ENCODE measurements at places on chromosomes 2 and 18.
A peak's percentile ranks its signal among the peaks of the same experiment; 100 is the strongest.

DNA sequence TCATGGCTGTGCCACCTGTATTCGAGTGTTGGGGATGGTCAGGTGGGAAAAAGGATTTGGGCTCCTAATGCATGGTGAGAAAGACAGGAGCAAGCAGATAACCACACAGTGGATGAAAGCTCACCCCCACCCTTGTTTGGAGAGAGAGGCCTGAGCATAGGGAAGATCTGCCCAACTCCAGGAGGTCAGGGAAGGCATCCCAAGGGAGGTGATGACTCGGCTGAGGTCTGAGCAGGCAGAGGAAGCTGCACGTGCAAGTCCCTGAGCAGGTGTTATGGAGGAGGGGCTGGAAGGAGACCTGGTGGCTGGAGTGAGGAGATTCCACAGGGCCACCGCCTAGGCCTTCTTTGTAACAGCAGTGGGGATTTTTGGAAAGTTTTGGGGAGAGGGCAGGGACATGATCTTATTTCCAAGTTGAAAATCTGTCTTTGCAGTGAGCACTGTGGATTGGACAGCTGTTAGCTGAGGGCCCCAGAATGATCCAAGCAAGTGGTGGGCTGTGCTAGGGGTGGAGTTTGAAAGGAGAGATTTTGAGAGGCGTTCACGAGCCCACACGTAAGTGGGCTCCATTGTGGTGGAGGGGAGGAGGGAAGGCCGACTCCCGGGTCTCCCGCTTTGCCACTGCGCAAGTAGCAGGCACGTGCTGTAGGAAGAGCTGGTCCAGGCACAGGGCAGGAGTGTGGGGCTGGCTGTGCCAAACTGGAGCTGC is 228.5 kb downstream of the GLI2 start:
- DNase-seq = no peak

- no peak for DNase-seq
Observed at GRCh38 chr2:200821686-200822245, 10.1 kb downstream of the BZW1 start.

DNA sequence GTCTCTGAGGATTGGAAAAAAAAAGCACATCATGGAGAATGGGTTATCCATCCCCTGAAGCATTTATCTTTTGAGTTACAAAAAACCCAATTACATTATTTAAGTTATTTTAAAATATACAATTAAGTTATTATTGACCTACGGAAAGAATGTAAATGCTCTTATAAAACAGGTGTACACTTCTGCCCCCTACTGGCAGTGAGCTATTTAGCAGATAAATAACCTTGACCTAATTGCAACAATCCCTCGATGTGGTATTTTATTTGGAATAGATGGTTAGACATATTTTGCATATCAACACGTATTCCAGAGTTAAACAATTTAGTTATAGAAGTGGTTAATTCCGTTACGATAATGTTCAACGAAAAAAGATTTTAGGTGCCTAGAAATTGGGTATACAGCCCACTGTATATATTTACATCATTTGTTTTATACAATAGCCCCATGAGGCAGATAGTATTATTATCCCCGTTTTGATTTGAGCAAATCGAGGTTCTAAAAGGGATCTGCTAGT is 9.1 kb upstream of the DAW1 start:
- DNase-seq = peak; percentile 60

GRCh38 chr2:114472246-114472645 is 29.8 kb downstream of the DPP10 start:
- DNase-seq = no peak

DNA sequence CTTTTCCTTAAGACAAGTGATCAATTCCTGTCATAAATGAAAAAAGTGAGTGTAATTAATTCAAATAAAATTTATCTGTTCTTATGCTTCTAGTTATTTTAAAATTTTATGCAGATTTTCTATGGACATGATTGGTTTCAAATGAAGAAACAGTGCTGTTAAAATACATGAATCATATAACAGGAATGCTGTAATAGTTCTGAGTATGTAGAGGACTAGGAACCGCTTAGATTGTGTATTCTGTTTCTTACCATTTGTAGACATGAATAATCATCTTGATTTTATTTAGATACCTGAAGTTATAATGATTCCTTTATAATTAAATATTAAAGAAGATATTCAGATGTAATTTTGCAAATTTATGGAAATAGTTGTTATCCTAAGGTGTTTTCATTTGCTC is 3.5 kb downstream of the ACTR2 start:
- no peak for DNase-seq

DNA sequence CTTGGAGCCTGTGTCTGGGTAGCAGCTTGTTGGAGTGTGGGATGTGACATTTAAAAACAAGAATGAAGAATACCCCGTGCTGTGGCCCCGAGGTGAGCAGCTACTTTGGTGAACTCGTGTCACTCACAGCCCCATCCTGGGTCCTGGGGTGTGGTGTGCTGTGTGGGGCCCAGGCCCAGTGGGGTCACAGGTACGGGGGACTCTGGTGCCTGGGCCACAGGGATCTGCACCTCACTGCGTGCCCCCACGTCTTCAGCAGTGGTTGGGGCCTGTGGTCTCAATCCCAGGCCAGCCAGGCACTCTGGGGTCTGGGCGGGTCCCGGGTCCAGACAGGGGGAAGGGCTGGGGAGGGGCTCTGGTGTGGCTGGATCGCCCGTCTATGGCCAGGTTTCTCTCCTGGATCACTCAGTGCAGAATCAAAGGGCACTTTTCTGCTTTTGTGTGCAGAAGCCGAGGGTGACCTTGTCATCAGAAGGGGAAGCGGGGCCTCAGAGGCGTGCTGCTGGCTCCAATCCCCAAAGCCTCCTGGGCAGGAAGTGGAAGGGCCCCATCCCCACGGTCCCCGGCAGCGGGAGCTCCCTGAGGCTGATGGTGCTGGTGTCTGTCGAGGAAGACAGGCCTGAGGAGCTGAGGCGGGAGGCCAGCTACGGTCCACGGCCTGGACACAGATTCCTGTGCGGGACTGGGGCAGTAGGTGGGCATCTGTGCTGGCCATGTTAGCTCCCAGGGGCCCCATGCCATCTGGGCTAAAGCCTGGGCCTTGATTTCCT is 1.4 kb downstream of the GPR35 start:
- DNase-seq = peak; percentile 32

DNA sequence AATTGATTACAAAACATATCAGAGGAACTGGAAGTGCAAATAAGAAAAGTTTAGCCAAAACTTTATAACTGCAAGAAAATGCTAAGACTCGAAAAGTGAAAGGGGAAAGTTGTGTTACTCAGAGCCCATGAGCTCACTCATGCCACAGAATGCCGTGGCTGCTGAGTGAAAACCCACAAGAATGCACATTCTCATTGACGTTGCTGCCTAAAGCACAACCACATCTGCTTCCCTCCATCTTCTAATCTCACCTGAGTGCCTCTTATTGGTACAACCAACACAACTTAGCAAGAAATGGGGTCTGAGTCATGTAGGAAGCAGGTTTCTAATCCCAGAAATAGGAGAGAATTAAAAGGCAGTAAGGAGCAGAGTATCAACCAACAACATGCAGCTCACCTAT is 259.7 kb downstream of the LNPK start:
- no peak for DNase-seq
